BJ (cell line): ENCODE measurements at places on chromosomes 1 and 21. TPM values are rescaled to one million over a fixed set of nuclear protein-coding genes. Genes with fewer than 3 reads are reported as not detected.

DNA sequence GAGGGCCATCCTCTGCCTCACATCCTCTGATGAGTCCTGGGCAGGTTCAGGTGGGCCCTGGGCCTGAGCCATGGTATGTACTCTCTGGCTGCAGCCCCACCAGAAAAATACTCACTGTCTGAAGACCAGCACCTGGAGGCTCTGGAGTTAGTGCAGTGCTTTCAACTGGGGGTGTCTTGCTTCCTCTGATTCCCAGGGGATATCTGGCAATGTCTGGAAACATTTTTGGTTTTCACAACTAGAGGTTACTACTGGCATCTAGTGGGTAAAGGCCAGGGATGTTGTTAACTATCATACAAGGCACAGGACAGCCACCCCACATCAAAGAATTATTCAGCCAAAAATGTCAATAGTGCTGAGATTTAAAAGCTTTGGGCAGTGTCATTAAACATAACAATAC, 152.7 kb downstream of the HIVEP3 start:
- no peak for DNase-seq

- DNase-seq: no peak
Measured at GRCh38 chr1:16296643-16297042, 55.6 kb downstream of the FBXO42 start.

DNA sequence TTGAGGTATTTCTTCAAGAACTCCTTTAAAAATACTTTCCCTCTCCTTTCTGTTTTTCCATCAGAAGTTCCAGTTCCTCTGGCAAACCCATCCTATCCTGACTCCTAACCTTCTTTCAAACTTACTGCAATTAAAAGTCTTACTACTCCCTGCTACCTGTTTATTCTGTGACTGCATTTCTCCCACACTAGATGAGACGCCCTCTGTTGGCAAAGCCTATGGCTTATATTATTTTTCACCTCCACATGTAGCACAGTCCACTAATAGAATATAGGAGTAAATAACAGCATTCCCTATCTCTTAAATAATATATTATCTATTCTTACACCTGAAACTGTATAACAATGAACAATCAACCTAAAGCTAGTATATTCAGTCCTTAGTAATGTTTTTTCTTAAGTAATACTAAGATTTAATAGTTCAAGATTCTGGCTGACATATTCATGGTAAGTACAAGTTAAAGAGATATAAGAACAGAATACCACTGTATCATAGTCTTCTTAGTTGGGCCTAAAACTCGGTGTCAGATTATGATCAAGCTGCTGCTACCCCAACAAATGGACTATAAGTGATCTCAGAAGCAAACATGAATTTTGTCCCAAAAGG, 54.8 kb downstream of the RAB3GAP2 start:
- DNase-seq: no peak

DNA sequence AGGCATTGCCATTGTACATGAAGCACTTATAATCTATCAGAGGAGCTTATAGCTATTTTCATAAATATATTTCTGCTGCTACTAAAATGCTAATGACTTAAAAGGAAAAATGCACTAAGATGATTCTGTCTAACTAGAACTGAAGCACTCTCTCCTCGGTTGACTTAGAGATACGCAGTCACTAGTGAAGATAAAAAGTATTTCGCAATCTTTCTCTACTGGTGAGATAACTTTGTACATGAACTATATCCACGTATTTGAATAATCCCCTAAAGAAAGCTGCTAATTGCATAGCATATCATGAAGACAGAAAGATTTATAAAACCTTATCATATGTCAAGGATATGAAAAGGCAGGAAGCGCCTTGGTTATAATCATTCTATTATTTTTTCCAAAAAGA, 658.1 kb upstream of the PRMT6 start:
- no peak for DNase-seq

DNA sequence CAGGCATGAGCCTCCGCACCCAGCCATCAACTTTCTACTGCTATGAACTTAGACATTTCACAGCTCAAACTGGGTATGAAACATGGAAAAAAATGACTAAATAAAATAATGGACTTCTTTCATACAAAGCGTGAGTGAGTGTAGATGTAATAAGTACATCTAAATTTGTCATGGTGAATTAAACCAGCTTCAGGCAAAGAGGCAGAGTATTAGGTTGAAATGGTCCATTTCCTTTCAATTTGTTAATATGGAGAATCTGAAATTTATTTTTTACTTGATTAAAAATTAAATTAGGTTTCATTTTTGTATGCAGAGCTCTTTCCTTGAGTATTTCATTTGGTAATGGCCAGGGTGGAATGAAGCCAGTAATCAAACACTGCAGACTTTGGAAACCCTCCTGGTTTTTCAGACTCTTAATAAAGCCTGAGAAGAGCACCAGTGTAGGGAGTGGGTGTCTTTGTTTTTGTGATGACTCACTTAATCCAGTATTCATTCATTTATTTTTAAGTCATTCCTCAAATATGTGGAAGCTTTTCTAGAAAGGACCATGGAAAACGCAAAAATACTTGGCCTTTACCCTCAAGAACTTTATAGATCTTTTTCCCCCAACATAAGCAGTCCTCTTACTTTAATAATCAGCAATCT, 49.2 kb downstream of the ALG14 start:
- peak; percentile 90 for DNase-seq

DNA sequence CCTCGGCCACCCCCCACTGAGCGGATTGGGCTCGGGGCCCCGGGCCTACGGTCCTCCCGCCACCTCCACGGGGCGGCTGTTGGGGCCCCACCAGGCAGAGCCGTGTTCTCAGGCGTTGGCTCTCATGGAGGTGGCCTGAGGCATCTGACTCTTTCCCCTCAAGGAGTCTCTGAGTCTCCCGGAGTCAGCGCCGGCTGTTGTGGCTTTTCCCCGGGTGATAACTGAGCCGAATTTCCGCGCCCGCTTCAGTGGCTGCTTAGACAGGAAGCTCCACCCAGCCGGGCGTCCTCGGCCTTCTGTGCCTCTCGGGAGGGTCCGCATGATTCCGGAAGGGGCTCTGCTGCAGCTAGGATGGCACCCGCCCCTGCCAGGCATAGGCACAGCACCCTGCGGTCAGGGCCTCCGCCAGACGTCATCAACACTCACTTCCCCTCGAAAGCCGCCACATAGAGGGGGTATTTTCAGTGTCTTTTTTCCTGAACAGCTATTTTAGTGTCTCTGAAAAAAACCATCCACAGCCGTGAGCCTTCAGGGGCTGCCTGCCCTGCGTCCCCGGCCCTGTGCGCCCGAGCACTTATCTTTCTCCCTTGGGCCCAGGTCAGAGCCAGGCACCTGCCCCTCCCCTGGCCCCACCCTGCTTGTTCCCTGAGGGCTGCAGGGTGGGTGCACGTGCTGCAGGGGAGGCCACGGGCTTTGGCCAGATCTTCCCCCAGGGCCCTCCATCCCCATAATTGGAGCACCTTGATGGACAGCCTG, 72.9 kb downstream of the SKI start:
- DNase-seq: no peak

GRCh38 chr1:208269338-208269666, 25.1 kb upstream of the PLXNA2 start:
- no peak for DNase-seq

FCRLA gene
- 0.97 and 2.0 TPM in 2 replicates for polyA plus RNA-seq

TPR gene
- 48.6 and 55.3 TPM in 2 replicates for polyA plus RNA-seq
